ENCODE measurements at places on chromosomes 5 and 9.

- no peak for DNase-seq
Observed at GRCh38 chr5:67537439-67538148, 341.0 kb upstream of the CD180 start.

DNA sequence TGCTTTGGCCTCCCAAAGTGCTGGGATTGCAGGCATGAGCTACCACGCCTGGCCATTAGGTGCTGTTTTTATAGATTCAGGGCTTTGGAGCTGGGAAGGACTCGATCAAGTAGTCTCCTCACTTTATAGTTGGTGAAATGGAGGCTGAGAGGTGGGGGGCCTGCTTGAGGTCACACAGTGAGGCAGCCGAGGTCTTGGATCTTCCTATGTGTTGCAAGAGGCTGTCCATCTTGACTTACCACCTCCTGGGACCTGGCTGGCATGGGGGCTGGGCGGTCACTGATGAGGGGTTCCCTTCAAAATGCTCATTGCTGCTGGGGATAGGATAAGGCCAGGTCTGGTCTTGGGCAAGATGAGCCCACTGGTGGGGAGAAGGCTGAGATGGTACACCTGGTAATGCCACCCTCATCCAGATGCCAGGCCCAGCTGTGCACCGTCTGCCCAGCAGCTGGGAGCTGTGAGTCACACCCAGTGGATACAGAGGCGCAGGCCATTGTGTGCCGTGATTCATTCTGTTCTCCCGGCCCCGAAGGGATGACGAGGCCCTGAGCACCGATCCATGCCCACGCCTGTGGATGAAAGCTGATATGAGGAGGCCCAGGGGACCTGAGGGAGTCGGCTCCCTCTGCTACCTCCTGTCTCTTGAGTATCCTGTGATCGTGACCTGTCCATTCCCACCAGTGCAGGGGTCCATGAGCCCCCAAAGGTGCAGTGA, 10.5 kb upstream of the NDST1 start:
- DNase-seq: no peak

- DNase-seq: no peak
Observed at GRCh38 chr9:112111461-112111860, 63.6 kb downstream of the SUSD1 start.

GRCh38 chr5:180673371-180674089, 24.1 kb upstream of the FLT4 start:
- DNase-seq: no peak

- no peak for DNase-seq
Observed at GRCh38 chr9:108980893-108981292, 32.4 kb downstream of the CTNNAL1 start.

DNA sequence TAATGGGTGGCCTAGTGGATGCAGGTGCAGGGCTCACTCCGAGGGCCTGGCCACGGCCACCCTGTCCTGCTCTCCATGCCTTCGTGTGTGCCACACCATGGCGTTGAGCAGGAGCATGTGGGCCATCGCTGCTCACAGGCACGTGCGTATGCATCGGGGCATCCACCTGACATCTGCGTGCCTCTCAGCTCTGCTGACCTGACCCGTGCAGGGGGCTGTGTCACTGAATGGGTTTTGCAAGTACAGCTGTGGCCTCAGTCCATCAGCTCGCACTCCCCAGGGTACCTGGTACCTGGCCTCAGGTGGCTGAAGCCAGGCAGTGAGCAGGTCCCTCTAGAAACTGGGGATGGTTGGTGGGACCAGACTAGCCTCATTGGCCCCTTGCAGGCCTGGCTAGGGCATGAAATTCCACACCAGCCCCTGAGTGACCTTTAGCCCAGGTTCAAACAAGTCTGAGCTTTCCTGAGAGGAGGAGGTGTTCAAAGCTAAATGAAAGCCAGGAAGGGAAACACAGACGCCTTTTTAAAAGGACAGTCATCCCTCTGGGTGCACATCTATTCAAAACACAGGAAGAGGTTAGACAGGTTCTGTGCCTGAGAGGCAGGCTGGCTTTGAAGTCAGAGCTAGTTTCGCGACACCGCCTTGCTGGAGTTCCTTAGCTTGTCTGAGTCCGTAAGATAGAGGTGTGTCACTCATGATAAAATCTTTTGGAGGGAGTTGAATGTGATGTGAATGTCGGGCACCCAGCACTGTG, 74.0 kb downstream of the MACROH2A1 start:
- DNase-seq: no peak

- DNase-seq: no peak
Observed at GRCh38 chr5:82594097-82594496, 315.9 kb upstream of the RPS23 start.

DNA sequence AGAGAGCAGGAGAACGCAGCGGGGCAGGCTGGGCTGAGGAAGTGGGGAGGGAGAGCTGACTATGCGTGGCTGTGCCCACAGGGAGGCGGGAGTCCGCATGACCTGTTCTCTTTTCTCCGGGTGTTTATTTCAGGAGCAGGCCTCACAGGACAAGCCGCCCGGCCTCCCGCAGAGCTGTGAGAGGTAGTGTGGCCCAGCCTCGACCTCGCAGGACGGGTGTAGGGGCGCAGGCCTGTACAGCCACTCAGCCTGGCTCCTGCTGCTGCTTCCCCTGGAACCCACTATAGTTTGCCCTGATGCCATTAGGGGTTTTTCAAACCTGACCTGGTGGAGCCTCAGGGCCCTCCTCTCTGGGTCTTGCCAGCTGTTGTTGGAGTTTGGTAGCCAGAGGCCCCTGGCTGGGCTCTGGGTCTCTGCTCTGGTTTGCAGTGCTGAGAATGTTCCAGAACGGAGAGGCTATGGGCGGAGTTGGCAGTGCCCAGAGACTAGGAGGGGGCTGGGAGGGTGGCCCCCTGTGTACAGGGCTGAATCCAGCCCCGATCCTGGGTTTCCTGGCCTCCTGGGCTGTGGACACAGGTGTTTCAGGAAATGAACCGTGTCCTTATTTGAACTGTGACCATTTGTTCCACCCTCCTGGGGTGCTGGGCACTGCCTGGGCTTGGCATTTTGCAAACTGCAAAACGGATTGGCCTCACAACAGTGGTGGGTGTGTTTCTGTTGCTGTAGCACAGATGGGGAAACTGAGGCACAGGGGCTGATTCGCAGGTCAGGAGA, 78.8 kb downstream of the WNK2 start:
- DNase-seq: no peak

DNA sequence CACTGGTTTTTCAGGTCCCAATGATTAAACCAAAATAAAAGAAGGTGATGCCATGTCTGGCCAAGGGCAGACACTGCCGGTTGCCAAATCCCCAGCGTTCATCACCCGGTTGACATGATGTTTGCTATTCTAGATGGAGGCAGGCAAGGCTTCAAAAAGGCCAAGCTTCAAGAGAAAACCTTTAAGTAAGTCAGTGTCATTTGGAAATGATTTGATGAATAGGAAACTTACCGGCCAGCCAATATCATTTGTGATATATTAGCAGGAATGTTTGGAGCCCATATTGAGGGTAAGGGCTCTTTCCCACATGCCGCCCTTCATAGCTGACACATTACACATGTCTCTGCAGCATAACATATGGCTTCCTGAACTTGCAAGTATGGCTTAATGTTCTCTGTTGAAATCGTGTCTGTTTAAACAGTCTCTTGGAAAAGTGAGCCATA, 89.5 kb upstream of the TTC23L start:
- DNase-seq: no peak

DNA sequence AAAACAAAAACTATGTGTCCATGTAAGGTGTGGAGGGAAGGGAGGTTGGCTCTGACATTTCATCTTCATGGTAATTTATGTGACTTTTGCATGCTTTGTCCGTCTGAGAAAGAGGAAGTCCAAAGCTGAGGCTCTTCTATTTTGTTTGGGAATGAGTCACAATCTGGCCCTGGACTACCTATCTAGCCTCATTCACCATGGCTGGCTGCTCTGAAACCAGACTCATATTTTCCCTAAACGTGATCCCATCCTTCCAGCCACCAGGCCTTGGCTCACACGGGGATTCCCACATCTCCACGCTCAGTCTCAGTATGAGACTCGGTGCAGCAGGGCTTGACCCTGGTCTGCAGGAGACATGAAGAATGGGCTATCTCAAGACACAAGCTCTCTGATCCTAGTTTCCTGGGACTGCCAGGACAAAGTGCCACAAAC, 672.8 kb downstream of the ACTL7B start:
- no peak for DNase-seq

GRCh38 chr9:107172979-107173347, 110.1 kb upstream of the RAD23B start:
- no peak for DNase-seq

DNA sequence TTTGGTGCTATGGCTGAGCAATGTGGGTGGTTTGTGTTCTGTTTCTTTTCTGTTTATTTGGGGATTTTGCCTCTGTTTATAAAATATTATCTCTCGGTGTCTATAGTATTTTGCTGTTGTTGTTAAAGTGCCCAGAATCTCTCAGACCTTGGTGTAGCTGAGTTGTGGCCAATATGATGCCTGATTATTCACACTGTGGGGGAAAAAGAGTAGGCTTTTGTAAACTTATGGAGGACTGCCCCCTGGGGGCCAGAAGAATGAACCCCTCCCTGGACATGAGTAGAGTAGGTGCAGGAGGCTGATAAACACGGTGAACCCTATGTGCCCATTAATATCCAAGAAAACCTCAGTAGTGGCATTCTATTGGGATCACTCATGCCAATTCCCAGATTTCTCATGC, 49.0 kb upstream of the DPYSL3 start:
- DNase-seq: no peak

GRCh38 chr5:10352430-10353240, 860 bp upstream of the MARCHF6 start:
- DNase-seq: no peak

GRCh38 chr5:31119938-31120641, 73.4 kb upstream of the CDH6 start:
- no peak for DNase-seq

- no peak for DNase-seq
Observed at GRCh38 chr5:123571927-123572326, 60.0 kb downstream of the CSNK1G3 start.

- no peak for DNase-seq
Observed at GRCh38 chr9:76399856-76400255, 5.6 kb upstream of the RFK start.

DNA sequence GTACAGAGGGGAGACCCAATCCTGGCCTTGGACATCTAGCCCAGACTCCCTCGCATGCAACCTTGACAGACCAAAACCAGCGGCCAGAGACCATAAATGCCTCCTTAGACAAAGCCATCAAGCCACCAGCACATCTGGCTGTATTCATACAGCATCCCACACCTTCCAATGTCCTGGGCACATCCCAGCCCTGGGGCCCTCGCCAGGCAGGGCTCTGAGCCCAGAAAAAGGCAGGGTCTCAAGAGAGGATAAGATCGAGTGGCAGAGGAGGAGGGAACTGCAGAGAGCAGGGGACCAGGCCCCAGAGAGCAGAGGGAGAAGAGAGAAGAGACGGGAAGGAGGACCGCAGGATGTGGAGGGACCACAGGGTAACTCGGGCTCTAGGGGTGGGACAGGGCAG, 45.4 kb downstream of the CAMK2A start:
- no peak for DNase-seq

GRCh38 chr9:135163023-135163780, 75.7 kb downstream of the OLFM1 start:
- no peak for DNase-seq

- DNase-seq: no peak
Observed at GRCh38 chr5:132788990-132789886, 12.2 kb upstream of the SEPTIN8 start.

GRCh38 chr9:133759946-133760345, 21.8 kb upstream of the SARDH start:
- DNase-seq: no peak

- peak; percentile 28 for DNase-seq
Observed at GRCh38 chr5:73215891-73216610, 43.1 kb downstream of the TMEM174 start.

DNA sequence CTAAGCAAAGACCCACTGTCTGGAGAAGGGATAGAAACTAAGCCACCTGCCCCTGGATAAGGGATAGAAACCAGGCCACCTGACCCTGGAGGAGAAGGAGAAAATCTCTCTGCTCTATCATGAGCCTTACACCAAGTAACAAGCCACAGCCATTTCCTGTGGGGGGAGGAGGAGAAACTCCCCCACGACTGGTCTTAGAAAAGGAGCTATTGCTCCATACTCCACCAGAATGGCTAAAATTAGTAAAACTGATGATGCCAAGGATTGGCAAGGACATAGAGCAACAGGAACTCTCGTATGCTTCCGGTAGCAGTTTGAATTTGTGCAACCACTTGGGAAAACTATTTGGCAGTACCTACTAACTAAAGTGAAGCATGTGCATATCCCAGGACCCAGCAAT, 70.8 kb downstream of the ACTL7B start:
- DNase-seq: no peak

DNA sequence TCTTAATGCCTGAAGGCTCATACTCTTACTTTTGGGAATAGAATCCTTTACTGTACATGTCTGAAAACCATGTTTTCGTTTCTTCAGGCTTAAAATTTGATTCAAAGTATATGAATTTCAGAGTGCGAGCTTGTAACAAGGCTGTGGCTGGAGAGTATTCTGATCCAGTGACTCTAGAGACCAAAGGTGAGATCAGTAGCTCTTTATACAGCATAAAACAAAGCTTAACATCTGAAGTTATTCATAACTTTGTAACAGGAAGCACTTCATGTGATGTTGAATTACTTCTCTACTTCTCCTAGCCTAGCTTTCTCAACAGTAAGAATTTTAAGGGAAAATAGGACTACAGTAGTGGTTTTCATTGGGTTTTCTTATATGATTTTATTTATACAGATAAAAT, 49.4 kb upstream of the FKTN start:
- DNase-seq: no peak

GRCh38 chr5:111948092-111948841, 191.3 kb upstream of the NREP start:
- DNase-seq: no peak

GRCh38 chr9:73182928-73183327, 31.3 kb downstream of the ANXA1 start:
- no peak for DNase-seq

Measured in stimulated activated CD8-positive, alpha-beta memory T cell treated with anti-CD3 and anti-CD28 coated beads, Interleukin-7, amount 100 ng/mL, for 48 hours (primary cell).